Renal cortex interstitium (tissue), 15 donors: ENCODE measurements at places on chromosomes 1 and 21. TPM values are rescaled to one million over a fixed set of nuclear protein-coding genes. Genes with fewer than 3 reads are reported as not detected.

- no peak for DNase-seq
Measured at GRCh38 chr21:42836767-42837301, 42.5 kb downstream of the WDR4 start.

GRCh38 chr1:205354259-205355074, 2.3 kb downstream of the KLHDC8A start:
- DNase-seq = no peak

- DNase-seq = no peak
Measured at GRCh38 chr1:95197616-95198252, 36.3 kb upstream of the RWDD3 start.

- DNase-seq = no peak
Measured at GRCh38 chr1:210236840-210237409, 4.3 kb downstream of the SERTAD4 start.

DNA sequence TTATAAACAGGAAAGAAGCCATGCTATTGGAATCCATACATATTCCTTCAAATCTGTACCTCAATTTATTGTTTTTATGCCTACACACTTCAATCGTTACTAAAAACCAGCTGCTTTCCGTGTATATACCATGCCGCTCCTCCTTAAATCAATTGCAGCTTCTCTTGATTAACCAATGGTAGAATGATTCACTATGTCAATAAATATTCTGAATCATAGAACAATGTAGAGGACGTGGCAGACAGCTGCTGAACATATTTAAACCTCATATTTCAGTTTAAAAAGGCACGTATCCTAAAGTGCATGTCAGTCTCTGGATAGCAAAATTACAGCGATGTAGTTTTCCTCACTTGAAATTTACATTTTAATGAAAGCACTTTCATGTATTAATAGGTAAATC, 100.4 kb downstream of the MRPL39 start:
- DNase-seq = no peak

VAV3 gene
- 153 TPM for polyA plus RNA-seq

- DNase-seq = no peak
Measured at GRCh38 chr1:21577324-21577723, 68.1 kb downstream of the ALPL start.

- no peak for DNase-seq
Measured at GRCh38 chr1:6419804-6420453, at the start of gene HES2. Gene HES2 (minus strand): TSS chr1:6419919. CDS start chr1:6419820, 99 bp downstream.

DNA sequence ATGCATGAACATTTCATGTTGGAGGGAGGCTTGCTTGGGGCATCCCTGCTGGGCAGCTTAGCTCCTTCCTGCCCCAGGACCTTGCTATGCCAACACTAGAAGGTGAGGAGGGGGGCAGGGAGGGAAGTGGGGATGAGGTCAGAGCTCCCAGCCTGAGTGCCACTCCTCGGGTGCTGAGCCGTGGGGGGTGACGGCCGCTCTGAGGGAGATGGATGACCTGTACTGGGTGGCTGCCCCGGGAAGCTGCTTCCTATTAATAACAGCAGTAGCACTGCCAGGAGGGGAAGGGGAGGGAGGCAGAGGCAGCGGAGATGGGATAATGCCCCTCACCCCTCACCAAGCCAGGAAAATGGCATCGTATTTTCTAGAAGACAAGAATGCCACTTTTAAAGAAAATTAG, 60.6 kb downstream of the UBIAD1 start:
- no peak for DNase-seq

GRCh38 chr1:93700532-93701469, 19.2 kb upstream of the BCAR3 start:
- no peak for DNase-seq

DNA sequence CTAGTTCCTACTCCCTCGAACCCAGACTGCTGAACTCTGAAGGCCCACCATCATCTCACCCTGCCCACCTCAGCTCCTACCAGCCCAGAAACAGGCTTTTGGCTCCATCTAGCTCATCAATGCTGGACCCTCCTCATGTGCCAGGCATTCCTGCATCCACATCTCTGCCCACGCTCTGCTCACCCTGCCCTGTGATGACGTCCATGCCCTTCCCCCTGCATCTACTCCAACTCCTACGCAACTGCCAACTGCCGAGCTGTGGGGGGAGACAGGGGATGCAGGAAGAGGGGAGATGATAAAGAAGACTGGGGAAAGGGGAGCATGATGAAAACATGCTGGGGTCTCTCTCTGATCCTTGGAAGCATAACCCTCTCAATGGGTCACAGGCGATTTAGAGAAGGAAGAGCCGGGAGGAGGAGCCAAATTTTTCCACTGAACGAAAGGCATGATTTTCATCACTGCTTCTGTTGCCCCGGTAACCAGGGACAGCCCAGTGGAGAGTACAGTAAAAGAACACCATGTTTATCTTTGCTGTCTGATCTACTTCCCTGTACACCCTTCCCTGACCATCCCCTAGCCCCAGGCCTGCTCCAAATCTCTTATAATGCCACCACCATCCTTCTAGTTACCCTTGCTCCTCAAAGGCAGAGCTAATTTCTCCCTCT, 44.3 kb downstream of the CD34 start:
- DNase-seq = no peak

- DNase-seq = no peak
Measured at GRCh38 chr1:181350131-181350530, 133.2 kb upstream of the CACNA1E start.

- DNase-seq = no peak
Measured at GRCh38 chr1:147189514-147189913, 17.2 kb upstream of the PRKAB2 start.

DNA sequence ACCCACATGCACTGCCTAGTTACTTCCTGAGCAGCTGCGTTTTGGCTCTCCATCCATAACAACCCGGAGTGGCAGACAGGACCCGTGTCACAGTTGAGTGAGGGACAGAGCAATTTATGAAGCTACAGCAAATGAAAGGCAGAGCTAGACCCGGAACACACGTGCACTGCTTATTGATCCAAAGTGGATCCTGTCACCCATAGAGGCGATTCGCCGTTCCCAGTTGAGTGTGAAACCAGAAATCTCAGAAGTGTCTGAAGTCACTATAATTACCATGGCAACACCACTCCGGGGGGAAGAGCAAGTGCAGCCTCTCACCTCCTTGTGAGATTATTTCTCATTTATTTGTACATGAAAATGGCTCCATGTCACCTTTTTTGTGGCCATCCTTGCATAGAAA, 365.2 kb downstream of the DSCAM start:
- DNase-seq = no peak

- no peak for DNase-seq
Measured at GRCh38 chr1:13643017-13643416, 57.0 kb upstream of the PRDM2 start.

OR2T29 gene
- not detected for polyA plus RNA-seq

- DNase-seq = no peak
Measured at GRCh38 chr1:179310291-179310690, 16.7 kb downstream of the SOAT1 start.
